ENCODE measurements at places on chromosomes 2 and 18. TPM values are rescaled to one million over a fixed set of nuclear protein-coding genes. Genes with fewer than 3 reads are reported as not detected.

Gene CYBRD1
- total RNA-seq: 22.8 TPM

Gene CBLN2
- total RNA-seq: 1.1 TPM

Gene SERPINB13
- total RNA-seq: not detected

Gene CAVIN2
- total RNA-seq: 171 TPM

Gene GCG
- total RNA-seq: not detected

Gene ITGB6
- not detected for total RNA-seq

Gene STK25
- total RNA-seq: 236 TPM

Gene GKN1
- total RNA-seq: not detected

Gene ANKRD44
- 8.1 TPM for total RNA-seq

Gene TLX2
- not detected for total RNA-seq

Gene SLC4A3
- total RNA-seq: 0.21 TPM

Gene TBR1
- 0.09 TPM for total RNA-seq

Gene EMX1
- not detected for total RNA-seq

Gene SP9
- not detected for total RNA-seq

Gene ANKZF1
- total RNA-seq: 36.2 TPM

Gene PDIA6
- 424 TPM for total RNA-seq

Gene SPC25
- 20.5 TPM for total RNA-seq

Gene MCM6
- 48.1 TPM for total RNA-seq

Gene KCNS3
- total RNA-seq: 2.4 TPM

Gene SLC30A3
- total RNA-seq: 16.7 TPM

Gene SNTG2
- total RNA-seq: not detected

Gene CLIP4
- 21.7 TPM for total RNA-seq

Gene TRIB2
- 20.5 TPM for total RNA-seq

Gene COLEC11
- total RNA-seq: not detected

Gene TXNDC2
- not detected for total RNA-seq

Gene REEP1
- 0.53 TPM for total RNA-seq

Gene DLX1
- total RNA-seq: not detected

Gene ST3GAL5
- total RNA-seq: 12.7 TPM

Gene CIB4
- total RNA-seq: not detected

Gene DPP10
- total RNA-seq: not detected

Gene CDH2
- 59.5 TPM for total RNA-seq

Measured in endothelial cell of umbilical vein (primary cell).